ENCODE measurements at places on chromosomes 6 and 20.

DNA sequence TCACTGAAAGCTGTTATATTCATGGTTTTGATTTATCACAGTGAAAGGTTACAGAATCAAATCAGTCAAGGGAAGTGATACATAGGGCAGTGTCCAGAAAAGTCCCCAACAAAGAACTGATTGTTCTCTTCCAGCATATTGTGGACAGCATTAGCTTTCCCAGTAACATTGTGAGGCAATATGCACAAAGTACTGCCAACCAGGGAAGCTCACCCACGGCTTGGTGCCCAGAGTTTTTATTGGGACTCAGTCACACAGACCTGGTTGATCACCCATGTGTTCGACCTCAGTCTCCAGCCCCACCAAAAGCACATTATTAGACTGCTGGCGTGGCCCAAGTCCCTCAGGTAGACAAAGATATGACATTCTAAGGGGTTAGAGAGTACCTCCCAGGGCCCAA is 76.0 kb downstream of the LCA5 start:
- DNase-seq = no peak

DNA sequence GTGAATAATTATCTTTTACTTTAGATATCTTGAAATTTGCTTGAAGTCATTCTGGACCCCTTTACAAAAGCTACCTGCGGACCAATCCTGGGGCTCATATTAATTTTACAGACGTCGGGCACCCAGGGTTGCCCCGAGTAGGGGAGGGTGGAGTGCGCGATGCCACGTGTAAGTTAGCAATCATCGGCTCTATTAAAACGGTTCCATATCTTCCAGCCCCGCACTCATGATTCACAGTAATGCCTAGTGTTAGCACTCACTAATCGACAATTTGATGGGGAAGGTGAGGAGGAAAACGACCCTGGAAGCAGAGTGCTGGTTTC is 34.9 kb upstream of the TCF21 start:
- DNase-seq = no peak

DNA sequence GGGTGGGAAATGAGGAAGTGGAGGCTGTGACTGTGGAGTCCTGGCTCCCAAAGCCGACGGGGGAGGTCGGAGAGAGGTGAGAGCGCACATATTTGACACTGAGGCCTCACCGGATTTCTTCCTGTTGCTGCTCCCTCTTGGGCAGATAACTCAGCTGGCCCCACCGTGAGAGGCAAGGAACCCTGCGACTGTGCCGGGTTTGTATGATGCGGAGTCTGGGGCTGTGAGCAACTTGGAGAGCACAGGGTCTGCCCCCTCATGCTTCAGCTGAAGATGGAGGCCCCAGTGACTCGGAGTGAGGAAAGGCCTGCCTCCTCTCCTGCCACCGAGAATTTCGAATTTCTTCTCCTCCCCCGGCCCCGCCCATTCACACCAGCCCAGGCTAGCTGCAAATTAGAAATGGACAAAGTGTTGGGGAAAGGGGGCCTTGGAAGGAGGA is 160.6 kb downstream of the GRM4 start:
- DNase-seq = no peak

GRCh38 chr6:145733207-145733606 is 2.1 kb downstream of the EPM2A start:
- no peak for DNase-seq

GRCh38 chr20:22342410-22342809 is 242.0 kb downstream of the FOXA2 start:
- DNase-seq = no peak

- DNase-seq = peak; percentile 97
Observed at GRCh38 chr6:147202516-147203310, 1.5 kb upstream of the STXBP5 start.

DNA sequence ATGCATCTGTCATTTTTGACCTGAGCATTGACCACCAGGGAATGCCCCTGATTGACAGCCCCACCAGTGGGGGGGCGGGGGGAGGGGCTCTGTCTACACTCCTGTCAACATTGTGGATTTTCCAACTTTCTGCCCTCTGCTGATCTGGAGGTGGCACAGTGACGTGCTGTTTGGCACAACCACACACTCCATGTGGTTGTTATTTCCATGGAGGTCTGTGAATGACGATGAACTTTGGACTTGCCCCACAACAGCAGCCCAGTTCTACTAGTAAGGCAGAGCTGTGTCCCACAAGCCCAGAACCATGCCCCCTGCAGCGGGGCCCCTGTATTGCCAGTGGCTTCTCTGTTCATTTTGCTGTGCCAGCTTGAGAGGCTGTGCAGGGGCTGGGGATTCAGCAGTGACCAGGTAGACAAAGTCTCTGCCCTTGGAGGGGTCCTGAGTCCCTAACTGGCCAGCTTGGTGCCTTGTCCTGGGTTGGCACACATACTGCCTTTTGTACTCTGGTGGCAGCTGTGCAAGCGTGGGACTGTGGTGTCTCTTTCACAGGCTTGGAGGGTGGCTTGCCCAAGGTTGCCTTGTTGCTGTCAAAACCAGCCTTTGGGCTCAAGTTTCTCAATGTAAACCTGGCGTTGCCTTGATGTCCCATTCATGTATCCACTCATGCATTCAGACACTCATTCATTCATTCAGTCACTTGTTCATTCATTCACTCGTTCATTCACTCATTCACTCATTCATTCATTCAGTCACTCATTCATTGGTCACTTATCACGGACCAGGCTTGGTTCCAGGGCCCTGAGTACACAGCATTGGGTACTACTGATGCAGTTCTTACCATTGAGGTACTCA is 108.5 kb downstream of the SYCP2 start:
- no peak for DNase-seq

GRCh38 chr6:125983246-125983945 is 2.9 kb upstream of the TRMT11 start:
- peak; percentile 62 for DNase-seq

GRCh38 chr6:56695702-56696101 is 53.0 kb upstream of the DST start:
- DNase-seq = no peak

DNA sequence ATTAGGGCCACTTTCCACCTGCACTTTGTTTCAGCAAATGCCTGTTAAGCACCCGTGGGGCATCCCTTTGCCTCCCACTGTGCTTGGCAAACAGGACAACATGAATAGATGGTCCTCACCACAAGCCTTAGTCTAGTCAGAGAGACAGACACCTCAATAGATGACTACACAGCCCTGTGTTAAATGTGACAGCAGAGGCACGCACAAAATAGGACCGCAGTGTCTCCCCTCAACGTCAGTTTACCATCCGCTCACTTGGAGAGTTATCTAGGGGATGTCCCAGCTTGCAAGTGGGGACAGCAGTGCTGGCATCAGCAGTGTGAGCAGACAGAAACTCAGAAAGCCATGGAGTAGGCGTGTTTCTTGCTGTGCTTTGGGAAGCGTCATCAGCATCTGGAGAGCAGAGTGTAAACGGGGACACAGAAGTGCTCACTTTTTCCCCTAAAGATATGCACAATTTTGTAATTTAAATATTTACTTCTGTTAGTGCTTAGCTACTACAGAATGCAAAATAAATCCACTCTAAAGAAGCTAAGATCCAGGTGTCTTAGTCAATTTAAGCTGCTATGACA is 66.0 kb upstream of the TXNDC5 start:
- no peak for DNase-seq

- DNase-seq = peak; percentile 31
Observed at GRCh38 chr20:1313236-1313964, 15.5 kb downstream of the SDCBP2 start.

DNA sequence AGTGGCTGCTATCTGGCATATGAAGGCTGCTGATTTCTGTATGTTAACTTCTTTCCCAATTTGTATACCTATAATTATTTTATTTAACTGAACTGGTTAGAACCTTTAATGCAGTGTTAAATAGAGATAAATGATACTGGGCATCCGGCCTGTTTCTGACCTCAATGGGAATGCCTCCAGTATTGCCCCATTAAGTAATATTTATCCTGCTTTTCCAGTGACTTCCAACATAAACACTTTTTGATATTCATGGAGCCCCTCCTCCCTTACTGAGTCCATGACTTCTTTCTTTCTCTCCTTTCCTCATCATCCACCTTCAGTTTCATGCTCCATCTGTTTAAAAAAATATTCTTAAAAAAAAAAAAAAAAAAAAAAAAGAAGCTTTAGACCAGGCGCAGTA is 8.8 kb downstream of the TRIM27 start:
- DNase-seq = no peak

- no peak for DNase-seq
Observed at GRCh38 chr6:37827603-37828265, 8.2 kb downstream of the ZFAND3 start.

GRCh38 chr6:135358985-135359384 is 138.6 kb downstream of the AHI1 start:
- DNase-seq = no peak

- no peak for DNase-seq
Observed at GRCh38 chr6:4943716-4944115, 60.1 kb downstream of the RPP40 start.

- DNase-seq = no peak
Observed at GRCh38 chr6:87736809-87737540, 34.9 kb upstream of the AKIRIN2 start.

GRCh38 chr6:36927691-36928546 is 26.6 kb upstream of the PI16 start:
- DNase-seq = no peak

DNA sequence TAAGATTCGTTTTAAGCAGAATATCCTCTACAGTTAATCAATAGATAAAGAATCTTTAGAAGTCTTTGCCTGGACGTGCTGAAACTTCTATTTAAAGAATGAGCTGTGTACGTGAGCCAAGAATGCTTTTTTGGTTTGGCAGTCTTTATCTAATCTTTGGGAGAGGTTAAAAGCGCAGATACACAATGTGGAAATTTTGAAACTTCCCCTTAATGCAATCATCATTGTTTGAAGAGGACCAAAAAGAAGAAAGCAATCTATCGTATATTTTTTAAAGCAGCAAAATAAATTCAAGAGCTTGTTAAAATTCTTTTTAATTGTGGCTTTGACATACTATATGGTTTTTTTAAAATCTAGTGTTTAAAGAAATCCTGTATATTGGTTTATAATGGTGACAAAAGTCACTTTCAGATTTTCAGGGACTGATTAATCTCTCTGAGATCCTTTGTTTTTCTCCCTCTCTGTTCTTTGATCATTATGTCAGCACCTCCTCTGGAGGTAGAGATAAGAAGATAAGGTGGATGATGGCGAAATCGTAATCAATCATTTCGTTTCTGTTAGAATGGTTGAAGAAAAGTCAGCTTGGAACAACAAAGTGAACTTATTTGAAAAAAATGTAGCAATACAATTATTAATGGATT is 92.1 kb upstream of the FAM184A start:
- no peak for DNase-seq

DNA sequence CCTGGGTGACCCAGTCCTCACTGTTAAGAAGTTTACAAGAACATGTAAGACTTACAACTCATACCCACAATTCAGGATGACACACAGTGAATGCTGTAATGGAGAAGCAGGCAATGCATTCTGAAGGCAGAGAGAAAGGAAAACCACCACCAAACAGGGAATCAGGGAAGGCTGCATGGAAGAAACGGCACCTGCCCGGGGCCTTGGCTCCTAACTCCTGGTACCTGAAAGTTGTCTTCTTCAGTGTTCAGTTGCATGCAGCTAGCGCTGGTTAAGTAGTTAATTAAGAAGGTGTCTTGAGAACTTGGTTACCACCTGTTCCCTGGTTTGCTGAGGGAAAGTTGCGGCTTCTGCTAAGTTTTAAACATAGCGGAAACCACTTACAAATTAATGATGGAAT is 57.2 kb downstream of the GPR6 start:
- no peak for DNase-seq

DNA sequence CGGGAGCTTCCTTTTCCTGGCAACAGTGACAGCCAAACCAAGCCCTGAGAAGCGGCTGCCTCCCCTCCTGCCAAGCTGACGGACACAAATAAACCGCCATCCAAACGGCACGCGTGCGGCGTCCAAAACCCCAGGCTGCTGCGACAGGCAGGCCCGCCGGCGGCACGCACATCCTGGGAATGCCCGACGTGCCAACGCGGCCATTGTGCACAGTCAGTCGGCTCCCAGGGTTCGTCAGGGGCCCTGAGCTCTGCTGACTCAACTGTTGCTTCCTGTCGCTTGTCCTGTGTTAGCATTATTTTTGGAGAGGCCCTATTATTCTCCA is 6.8 kb downstream of the JAG1 start:
- no peak for DNase-seq

DNA sequence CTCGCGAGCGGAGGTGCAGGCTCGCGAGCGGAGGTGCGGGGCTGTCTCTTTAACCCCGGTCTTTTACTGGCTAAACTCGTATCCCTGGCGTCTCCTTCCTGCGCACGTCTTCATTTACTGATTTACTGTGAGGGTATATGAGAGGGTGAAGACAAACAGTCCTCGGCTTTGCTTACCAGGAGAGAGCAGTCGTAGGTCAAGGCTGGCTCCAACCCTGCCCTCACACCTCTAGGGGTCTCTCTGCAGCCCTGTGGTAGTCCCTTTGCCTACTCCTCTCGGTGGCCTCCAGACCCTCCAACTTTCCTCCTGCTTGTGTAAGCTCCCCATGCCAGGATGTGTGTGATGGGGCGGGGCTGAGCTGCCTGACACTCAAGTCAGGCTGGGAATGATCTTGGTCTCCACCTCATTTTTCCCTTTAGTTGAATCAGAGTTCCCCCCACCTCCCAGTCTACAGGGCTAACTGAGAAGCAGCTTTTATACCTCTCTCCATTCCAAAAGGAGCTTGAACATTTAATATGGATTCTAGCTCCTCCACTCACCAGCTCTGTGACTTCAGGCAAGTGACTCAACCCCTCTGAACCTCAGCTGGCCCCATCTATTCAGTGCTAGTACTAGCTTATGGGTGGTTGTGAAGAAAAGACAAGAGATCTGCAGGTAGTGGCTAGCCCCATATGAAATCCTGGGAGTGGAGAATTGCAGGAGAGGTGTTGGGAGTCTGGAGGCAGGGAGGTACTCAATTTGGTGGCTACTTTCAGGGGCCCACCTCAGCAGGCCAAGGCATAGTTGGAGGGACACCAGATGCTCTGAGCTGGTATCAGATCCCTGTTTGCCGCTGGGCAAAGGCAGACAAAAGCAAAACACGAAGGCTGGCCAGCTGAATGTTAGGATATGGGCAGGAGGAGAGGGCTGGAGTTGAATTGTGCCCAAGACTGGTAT is 902 bp downstream of the SLC29A1 start:
- DNase-seq = no peak

GRCh38 chr6:105313211-105313610 is 89.7 kb downstream of the PREP start:
- DNase-seq = no peak

DNA sequence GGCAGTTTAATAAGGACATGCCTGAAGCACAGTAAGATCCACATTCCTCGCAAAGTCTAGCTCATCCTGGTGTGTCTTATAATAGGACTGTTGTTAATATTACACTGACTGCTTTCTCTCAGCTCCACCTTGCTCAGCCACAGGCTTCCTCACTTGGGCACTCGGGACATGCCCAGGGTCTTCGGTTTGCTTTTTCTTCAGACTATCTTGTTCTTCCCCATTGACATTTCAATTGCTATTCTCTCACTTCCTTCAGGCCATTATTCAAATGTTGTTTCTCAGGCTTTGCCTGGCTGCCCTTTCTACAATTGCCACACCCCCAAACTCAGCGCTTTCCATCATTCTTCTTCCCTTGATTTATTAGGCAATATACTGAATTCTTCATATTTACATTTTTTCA is 274.8 kb upstream of the RGS17 start:
- DNase-seq = no peak

GRCh38 chr6:15926256-15926655 is 202.6 kb upstream of the MYLIP start:
- no peak for DNase-seq

Measured in brain microvascular endothelial cell (primary cell).